ENCODE measurements at places on chromosomes 7 and 10. TPM values are rescaled to one million over a fixed set of nuclear protein-coding genes. Genes with fewer than 3 reads are reported as not detected.

GRCh38 chr7:45976485-45976856 lies 55.4 kb upstream of the IGFBP3 start:
- no peak for DNase-seq

- no peak for DNase-seq
Observed at GRCh38 chr7:78406531-78406930, 608.0 kb downstream of the PHTF2 start.

DNA sequence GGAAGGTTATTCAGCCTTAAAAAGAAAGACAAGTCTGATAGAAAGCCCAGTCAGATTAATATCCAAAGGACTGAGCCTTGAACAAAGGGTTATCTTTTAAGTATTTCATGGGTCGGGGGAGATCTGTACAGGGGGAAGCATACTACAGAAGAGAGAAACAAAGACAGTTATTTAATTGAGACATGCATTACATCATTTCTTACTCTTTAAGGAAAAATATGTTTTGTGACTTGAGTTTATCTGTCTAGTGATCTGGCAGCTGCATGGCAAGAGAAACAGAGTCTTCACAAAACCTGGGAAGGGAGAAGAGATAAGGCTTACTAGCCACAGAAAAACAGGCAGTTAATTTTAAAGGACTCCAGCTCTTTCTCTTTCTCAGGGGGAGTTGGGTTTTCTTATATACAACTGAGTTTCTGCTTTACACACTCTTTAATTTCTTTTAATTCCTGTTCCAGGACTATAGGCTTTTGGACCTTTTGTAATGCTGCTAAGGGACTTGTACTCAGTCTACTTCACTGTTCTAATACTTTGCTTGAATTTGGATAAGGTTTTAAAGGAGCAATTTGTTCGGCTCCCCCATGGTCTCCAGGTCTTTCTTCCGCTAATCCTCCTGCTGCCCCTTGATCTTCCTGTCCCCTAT lies 20.9 kb upstream of the CYP3A43 start:
- no peak for DNase-seq

GRCh38 chr10:32938554-32939061 lies 19.4 kb downstream of the ITGB1 start:
- no peak for DNase-seq

DNA sequence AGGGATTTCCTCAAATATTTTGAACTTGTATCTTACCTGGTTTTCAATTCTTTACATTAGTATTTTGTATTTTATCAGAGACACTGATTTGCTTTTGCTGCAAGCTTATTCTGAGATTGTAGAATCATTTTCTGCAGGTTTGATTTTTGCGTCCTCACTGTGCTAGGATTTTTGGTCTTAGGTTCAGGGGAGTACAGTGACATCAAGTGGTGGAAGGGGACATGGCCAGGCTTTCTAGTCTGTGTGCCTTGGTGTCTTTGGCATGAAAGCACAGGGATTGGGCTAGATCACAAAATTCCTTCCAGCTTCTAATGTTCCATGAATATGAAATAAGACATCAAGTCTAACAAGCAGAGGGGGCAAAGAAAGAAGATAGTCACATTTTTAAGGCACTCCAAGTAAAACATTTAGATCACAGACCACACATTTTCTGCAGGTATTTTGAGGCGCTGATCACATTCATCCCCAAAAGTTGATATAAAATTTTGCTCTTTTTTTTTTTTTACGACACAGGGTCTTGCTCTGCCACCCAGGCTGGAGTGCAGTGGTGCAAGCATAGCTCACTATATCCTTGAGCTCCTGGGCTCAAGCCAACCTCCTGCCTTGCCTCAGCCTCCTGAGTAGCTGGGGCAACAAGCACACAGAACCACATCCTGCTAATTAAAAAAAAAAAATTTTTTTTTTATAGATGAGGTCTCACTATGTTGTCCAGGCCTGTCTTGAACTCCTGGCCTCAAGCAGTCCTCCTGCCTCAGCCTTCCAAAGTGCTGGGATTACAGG lies 124.4 kb downstream of the PON1 start:
- no peak for DNase-seq

DNA sequence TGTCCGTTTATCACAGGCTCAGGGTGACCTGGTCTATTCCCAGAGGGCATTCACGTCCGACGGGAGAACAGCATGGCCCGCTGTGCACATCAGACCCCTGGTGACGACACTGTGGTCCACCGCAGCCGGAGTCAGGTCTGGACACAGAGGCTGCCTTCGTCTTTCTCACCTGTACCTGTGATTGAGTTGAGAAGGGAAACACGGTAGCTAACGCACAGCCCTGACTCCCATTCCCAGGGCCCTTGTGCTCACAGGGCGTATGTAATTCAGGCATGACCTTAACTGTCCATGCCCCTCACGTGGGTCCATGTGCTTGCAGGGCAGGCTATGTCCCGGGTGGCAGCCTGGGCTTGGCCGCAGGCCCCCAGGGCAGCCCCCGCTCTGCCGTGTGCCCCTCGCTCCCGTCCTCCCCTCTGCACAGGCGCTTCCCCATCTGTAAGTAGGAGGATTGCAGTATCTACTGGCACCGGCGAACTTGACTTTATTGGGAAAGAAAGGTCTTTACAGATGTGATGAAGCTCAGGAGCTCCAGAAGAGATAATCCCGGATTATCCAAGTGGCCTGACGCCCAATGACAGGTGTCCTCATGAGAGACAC lies 221.3 kb upstream of the TCERG1L start:
- DNase-seq: no peak

PRLHR gene
- total RNA-seq: not detected

GNG11 gene
- total RNA-seq: 3.4 TPM

HOXA2 gene
- total RNA-seq: 0.53 TPM

CHAT gene
- not detected for total RNA-seq

SFTPA1 gene
- 9.6 TPM for total RNA-seq

Measured in pancreas (tissue), 10 donors.